Aorta (tissue), 5 donors: ENCODE measurements at places on chromosomes 3 and 15. TPM values are rescaled to one million over a fixed set of nuclear protein-coding genes. Genes with fewer than 3 reads are reported as not detected.
A peak's percentile ranks its signal among the peaks of the same experiment; 100 is the strongest.

DNA sequence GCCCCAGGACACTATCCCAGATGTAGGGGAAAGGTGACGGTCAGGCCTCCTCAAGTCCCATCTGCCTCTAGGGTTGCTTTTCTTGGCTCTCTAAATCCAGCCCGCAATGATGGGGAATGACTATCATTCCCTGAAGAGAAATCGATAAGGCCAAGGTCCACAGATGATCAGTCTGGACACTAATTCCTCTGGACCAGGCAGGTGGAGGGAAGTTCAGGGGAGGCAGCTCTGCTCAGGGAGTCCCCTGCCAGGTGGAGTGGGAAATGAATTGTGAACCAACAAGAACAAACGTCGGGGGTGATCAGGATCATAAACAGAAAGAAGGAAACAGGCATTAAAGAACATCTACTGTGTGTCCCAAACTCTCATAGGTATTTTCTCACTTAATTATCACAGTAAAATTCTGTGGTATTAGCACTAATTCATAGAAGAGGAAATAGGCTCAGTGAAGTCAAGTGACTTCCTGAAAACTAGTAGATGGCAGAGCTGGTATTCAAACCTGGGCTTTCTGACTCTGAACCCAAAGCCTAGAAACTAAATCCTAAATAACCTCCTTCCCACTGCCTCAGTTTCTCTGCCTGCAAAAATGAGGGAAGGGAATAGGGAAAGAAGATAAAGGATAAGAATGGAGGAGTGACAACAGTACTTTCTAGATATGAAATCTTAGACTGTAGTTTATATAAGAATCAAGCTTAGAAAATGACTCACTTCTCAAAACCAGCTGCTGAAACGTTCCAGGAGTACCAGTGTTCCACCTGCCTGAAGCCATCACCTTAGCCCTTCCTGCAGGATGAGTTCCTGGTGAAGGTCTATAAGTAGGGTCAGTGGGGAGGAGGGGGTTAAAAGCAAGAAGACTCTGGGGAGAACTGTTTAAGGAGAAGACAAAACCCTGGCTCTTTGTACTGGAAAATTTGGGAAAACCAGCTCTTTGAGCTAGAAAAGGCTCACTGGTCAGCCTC lies 7.5 kb downstream of the BMF start:
- H3K27me3 ChIP-seq = no peaks in the 10 kb centered on the region
- H3K36me3 ChIP-seq = no peaks in the 10 kb centered on the region
- H3K4me3 ChIP-seq = no peak overlapping the region
- H3K4me1 ChIP-seq = peaks cover 4% of the 10 kb centered on the region

GRCh38 chr15:66923438-66923881 lies 141.9 kb upstream of the SMAD3 start:
- no peak overlapping the region for H3K27ac ChIP-seq
- H3K4me1 ChIP-seq = peaks cover 3% of the 10 kb centered on the region
- no peaks in the 10 kb centered on the region for H3K36me3 ChIP-seq
- no peaks in the 10 kb centered on the region for H3K27me3 ChIP-seq
- no peak overlapping the region for H3K4me3 ChIP-seq
- DNase-seq = no peak

- DNase-seq = peak; percentile 79
- peaks cover 4% of the 10 kb centered on the region for H3K4me1 ChIP-seq
These were observed 32.5 kb upstream of the THSD4 start for GRCh38 chr15:71082803-71083202.

- H3K4me3 ChIP-seq = no peak overlapping the region
- H3K4me1 ChIP-seq = no peaks in the 10 kb centered on the region
- DNase-seq = no peak
- no peaks in the 10 kb centered on the region for H3K27me3 ChIP-seq
- no peak overlapping the region for H3K27ac ChIP-seq
- H3K36me3 ChIP-seq = no peaks in the 10 kb centered on the region
These were observed 33.5 kb upstream of the PPARG start for GRCh38 chr3:12255393-12255792.

DNA sequence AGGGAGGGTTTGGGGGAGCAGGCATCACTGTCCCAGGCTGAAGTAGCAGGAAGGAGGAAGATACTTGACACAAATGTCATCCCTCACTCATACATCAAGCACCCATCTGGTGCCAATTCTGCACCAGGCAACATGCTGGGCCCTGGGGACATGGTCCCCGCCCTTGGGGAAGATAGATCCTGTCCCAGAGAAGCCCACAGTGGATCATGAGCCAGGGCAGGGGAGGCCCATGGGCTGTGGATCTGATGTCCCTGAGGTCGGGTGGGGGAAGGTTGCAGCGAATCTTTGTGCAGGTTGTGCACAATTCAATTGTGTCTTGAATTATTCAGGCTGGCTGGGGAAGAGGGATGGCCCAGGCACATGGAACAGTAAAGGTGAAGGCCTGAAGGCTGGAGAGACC lies 6.4 kb upstream of the CCDC33 start:
- DNase-seq = no peak
- no peak overlapping the region for H3K27ac ChIP-seq
- no peaks in the 10 kb centered on the region for H3K36me3 ChIP-seq
- H3K4me1 ChIP-seq = no peaks in the 10 kb centered on the region
- no peaks in the 10 kb centered on the region for H3K27me3 ChIP-seq
- no peak overlapping the region for H3K4me3 ChIP-seq

- no peak for DNase-seq
- H3K27ac ChIP-seq = no peak overlapping the region
- no peaks in the 10 kb centered on the region for H3K36me3 ChIP-seq
- H3K27me3 ChIP-seq = no peaks in the 10 kb centered on the region
These were observed 47.2 kb downstream of the NMNAT3 start for GRCh38 chr3:139630542-139630941.

- no peaks in the 10 kb centered on the region for H3K27me3 ChIP-seq
- no peak overlapping the region for H3K4me3 ChIP-seq
- DNase-seq = no peak
These were observed 23.2 kb downstream of the ATXN7 start for GRCh38 chr3:63886858-63887257.

GRCh38 chr15:51846463-51847230 lies 17.2 kb downstream of the TMOD3 start:
- no peak overlapping the region for H3K27ac ChIP-seq
- no peaks in the 10 kb centered on the region for H3K27me3 ChIP-seq
- H3K4me3 ChIP-seq = no peak overlapping the region
- peaks cover 4% of the 10 kb centered on the region for H3K4me1 ChIP-seq
- no peak for DNase-seq

- no peak overlapping the region for H3K27ac ChIP-seq
- H3K27me3 ChIP-seq = no peaks in the 10 kb centered on the region
- H3K4me1 ChIP-seq = no peaks in the 10 kb centered on the region
These were observed 96.1 kb upstream of the PLSCR5 start for GRCh38 chr3:146701246-146701645.

DNA sequence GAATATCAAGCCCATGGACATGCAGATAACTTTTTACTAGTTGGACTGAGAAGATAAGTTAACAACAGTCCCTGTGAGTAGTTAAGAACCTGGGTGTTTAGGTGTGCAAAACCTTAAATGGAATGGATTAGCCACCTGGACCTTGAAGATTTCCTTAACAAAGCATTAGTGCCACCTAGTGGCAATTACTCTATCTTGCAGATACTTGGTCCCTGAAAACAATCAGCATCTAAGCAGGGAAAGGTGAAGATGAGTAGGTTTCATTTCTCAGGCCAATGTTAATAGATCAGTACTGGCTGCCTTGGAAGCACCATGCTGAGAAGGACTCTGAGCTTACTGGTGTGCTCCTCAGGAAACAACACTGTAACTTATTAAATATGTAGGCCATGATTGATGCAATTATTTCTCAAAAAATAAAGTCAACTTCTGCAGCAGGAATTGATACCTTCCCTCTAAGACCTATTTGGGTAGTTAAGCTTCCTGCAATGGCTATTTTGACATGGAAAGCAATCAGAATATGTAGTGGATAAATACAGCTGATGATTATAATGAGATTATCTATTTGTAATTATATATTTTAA lies 329.4 kb downstream of the TBC1D5 start:
- no peak overlapping the region for H3K27ac ChIP-seq
- H3K27me3 ChIP-seq = no peaks in the 10 kb centered on the region
- H3K4me1 ChIP-seq = no peaks in the 10 kb centered on the region
- no peak for DNase-seq
- no peaks in the 10 kb centered on the region for H3K36me3 ChIP-seq

DNA sequence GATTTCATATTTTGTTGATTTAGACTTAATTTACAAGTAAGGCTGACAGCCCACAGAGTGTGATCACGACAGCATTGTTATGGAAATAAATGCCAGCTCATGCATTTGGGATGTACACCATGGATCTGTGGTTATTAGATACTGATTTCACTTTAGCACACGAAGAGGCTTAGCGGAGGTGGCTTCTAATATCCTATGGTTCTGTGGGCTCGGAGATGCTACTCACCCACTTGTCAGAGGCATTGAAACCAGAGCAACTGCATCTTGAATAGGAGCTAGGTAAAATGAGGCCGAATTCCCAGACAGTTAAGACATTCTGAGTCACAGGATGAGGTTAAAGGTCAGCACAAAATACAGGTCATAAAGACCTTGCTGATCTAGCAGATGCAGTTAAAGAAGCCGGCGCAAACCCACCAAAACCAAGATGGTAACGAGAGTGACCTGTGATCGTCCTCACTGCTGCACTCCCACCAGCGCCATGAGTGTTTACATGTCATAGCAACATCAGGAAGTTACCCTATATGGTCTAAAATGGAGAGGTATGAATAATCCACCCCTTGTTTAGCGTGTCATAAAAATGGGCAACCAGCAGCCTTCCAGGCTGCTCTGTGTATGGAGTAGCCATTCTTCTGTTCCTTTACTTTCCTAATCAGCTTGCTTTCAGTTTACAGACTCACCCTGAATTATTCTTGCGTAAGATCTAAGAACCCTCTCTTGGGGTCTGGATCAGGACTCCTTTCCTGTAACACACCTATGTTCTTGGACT lies 117.5 kb downstream of the PGPEP1L start:
- H3K36me3 ChIP-seq = no peaks in the 10 kb centered on the region
- DNase-seq = no peak
- H3K27ac ChIP-seq = no peak overlapping the region
- H3K4me1 ChIP-seq = peaks cover 7% of the 10 kb centered on the region
- no peaks in the 10 kb centered on the region for H3K27me3 ChIP-seq

DNA sequence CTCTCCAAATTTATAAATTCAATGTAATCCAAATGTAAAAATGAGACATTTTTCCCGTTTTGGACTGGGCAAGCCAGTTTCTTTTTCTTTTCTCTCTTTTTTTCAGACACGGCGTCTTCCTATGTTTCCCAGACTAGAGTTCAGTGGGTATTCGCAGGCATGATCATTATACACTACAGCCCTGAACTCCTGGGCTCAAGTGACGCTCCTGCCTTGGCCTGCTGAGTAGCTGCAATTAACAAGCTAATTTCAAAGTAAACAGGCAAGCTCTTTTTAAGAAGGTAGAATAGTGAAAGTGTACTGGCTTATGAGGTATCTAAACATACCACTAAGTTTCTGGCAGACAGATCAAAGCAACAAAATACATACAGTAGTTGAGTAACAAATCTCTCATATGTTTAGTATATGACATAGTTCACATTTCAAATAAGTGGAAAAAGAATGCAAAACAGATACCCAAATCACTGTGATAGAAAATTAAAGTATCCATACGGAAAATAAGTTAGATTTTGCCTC lies 13.5 kb downstream of the HIGD1A start:
- DNase-seq = no peak
- H3K27me3 ChIP-seq = no peaks in the 10 kb centered on the region
- H3K36me3 ChIP-seq = peaks cover 2% of the 10 kb centered on the region
- no peak overlapping the region for H3K27ac ChIP-seq
- H3K4me1 ChIP-seq = no peaks in the 10 kb centered on the region
- no peak overlapping the region for H3K4me3 ChIP-seq

Gene SPTBN5
- total RNA-seq = 1.9 TPM

Gene GPR149
- not detected for total RNA-seq

Gene TMEM45A
- total RNA-seq = 47.5 TPM

Gene AGBL1
- total RNA-seq = not detected

Gene ZWILCH
- total RNA-seq = 5.8 TPM

Gene CA12
- 29.7 TPM for total RNA-seq

Gene ACAD11
- 31.9 TPM for total RNA-seq

Gene LTK
- 1.1 TPM for total RNA-seq
